ENCODE measurements at places on chromosomes 1 and 21.

GRCh38 chr1:228004856-228005462, 1.8 kb upstream of the WNT3A start:
- no peak for DNase-seq

DNA sequence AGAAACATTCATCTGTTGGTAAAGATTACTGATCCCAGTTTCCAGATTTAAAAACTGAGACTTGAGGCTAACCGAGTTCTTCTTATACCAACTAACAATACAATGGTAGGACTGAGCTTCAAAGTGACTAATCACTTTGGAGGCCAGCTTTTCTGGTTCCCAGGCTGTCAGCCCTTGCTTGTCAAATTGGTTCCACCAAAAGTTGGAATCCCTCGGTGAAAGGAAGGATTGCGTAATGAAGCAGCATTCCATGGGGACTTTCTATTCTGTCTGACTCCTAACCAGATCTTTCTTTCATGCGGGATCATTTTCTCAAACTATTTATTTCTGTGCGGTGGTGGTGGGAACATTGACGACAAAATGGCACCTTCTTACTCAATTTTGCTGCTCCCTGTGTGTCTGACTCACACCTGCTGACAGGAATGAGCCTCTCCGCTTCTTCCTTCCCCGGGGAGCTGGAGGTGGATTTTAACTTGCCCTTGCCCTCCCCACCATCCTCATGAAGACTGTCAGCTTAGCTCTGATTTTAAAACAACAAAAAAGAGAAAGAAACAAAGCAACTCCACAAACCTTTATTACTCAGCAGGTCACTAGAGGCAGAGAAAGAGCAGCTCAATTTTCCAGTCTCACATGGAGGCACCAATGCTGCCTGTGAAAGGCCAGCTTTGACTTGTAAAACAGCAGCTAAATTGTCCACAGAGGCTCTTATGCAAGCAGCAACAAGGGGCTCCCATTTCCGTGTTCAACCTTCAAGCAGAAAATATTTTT, 32.9 kb upstream of the RASAL2 start:
- no peak for DNase-seq

DNA sequence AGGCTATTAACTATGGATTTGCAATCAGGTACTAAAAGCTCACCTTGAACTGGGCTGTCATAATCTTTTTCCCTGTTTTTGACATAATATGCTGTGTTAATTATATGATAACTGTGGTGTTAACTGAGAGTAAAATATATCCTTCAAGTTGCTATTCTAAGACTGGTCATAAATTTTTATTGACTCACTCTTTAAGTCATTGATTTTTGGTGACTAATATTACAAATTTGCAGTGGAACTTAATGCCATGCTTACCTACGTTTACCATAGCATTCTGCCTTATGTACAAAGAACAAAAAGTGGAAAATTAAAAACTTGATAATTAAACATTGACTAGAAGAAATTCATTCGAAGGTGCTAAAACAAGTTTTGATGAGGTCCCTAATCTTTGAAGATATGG, 872.4 kb downstream of the BRINP3 start:
- DNase-seq, result no peak

GRCh38 chr1:64881281-64881680, 85.1 kb downstream of the JAK1 start:
- no peak for DNase-seq

GRCh38 chr1:183977717-183978116, 59.8 kb downstream of the COLGALT2 start:
- DNase-seq, result no peak

DNA sequence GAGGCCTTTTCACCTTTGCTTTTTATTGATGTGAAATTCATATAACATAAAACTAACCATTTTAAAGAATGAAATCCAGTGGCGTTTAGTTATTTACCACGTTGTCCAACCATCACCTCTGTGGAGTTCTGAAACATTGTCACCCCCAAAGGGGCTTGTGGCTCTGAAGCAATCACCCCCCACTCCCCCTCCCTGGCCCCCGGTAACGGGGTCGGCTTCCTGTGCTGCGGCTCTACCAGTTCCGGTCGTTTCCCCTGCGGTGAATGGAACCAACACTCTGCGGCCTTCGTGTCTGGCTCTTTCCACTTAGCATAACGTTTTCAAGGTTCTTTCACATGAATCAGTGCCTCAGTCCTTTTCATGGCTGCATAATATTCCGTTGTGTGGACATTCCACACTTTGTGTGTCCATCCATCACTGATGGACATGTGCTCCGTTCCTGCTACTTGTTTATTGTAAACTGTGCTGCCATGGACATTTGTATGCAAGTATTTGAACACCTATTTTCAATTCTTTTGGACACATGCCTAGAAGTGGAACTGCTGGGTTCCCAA, 1.8 kb upstream of the ISG15 start:
- DNase-seq, result no peak

- no peak for DNase-seq
These were observed 46.1 kb upstream of the DNAJC6 start for GRCh38 chr1:65263286-65263685.
